Thymus (tissue), 14 donors: ENCODE measurements at places on chromosomes 11 and 22. TPM values are rescaled to one million over a fixed set of nuclear protein-coding genes. Genes with fewer than 3 reads are reported as not detected.

GRCh38 chr11:127056338-127056971 is 55.9 kb upstream of the KIRREL3 start:
- DNase-seq: no peak

- no peak for DNase-seq
These were observed 41.4 kb upstream of the NFAM1 start for GRCh38 chr22:42473484-42474193.

GRCh38 chr11:117851852-117852251 is 24.6 kb downstream of the FXYD6 start:
- DNase-seq: no peak

DNA sequence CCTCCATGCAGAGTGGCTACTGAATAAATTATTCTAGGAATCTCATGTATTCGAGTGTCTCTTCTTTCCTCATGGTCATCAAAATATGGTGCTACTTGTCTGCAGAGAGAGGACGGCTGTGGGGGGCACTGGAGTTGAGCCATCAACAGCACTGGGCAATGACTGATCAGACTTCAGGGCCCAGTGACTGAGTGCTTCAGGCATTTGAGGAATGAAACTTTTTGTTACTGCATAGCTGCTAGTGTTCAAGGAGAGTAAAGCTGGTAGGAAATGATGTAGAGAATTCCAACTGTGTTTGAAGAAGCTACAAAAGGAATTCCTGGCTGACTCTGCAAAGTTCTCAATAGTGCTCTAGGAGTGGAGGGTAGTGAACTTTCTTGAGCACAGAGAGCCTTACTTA is 277.7 kb downstream of the CADM1 start:
- no peak for DNase-seq

Gene SAA1
- total RNA-seq: 19.0 TPM

Gene UNC93B1
- 10.3 TPM for total RNA-seq

Gene APLNR
- total RNA-seq: 8.7 TPM
